ENCODE measurements at places on chromosomes 5 and 9.

- no peak for DNase-seq
Measured at GRCh38 chr5:172855597-172856292, 21.7 kb downstream of the ERGIC1 start.

GRCh38 chr9:88742483-88742882 is 207.5 kb downstream of the NXNL2 start:
- no peak for DNase-seq

DNA sequence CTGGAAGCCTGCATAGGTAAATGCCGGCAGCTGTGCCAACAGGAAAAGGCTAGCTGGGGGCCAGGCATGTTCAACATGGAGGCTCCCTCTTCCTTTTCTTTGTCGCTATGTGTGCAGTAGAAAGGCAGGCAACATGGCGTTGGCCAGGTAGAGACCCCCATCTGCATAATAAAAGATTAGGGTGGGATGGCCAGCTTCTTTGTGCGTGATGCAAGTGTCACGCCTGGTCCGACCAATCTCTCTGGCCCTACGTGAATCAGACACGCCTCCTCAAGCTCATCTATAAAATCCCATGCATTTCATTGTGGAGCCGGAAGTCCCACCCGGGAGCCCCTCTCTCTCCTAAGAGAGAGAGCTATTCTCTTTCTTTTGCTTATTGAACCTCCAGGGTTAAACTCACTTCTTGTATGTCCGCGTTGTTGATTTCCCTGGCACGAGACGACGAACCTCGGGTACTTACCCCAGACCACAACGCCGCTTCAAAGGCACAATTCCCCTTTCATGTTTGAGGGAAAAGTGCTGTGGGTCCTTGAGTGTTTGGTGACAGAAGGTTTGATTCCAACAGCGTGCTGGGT is 25.0 kb upstream of the C5orf47 start:
- DNase-seq = no peak

GRCh38 chr9:80156756-80157472 is 585.1 kb downstream of the TLE4 start:
- DNase-seq = no peak

DNA sequence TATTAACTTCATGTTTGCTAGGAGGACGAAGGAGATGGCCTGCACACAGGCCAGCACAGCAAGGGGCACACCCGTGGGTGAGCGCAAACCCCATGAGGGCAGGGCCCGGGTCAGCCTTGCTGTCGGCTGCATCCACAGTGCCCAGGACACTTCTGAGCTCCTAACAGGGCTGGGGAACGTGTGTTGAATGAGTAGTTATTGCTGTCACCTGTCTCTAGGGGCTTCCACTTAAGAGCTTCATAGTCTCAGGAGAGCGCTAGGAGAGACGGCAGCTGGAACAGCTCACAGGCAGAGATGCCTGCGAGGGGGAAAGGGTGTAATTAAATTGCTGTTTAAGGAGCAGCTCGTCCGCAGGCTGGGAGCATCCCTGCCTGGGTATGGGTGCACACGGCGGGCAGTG is 91.4 kb upstream of the NEURL1B start:
- no peak for DNase-seq

- no peak for DNase-seq
Measured at GRCh38 chr9:131238402-131239021, 37.8 kb downstream of the FAM78A start.

DNA sequence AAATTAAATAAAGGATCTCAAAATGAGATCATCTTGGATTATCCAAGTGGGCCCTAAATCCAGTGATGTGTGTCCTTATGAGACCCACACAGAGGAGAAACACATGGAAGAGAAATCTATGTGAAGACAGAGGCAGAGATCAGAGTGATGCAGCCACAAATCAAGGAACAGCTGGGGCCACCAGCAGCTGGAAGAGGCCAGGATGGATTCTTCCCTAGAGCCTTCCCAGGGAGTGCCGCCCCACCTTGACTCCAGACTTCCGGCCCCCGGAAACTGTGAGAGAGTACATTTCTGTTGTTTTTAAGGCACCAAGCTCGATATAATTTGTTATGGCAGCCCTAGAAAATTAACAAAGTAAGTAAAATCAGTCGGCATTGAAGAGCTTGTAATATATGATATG is 286.9 kb downstream of the FBXL7 start:
- no peak for DNase-seq

- no peak for DNase-seq
Measured at GRCh38 chr5:107555425-107556090, 115.2 kb downstream of the EFNA5 start.

- DNase-seq = no peak
Measured at GRCh38 chr5:33272288-33272687, 168.5 kb upstream of the TARS1 start.

DNA sequence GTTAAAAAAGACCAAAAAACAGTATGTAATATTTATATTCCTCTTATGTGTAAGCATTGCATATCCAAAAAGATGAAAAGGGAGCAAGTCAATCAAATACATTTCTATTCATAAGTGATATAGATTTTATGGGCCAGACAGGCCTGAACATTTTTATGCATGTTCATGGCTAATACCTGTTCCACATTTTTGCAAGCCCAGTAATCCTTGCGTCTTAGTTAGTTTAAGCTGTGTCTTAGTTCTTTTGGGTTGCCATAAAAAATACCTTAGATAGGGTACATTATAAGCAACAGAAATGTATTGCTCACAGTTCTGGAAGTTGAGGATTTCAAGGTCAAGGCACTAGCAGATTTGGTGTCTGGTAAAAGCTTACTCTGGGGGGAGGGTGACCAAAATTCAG is 342.1 kb downstream of the TAF11L14 start:
- DNase-seq = no peak

- DNase-seq = no peak
Measured at GRCh38 chr5:109412981-109413402, 3.2 kb upstream of the PJA2 start.

- no peak for DNase-seq
Measured at GRCh38 chr9:109108318-109108717, 11.4 kb downstream of the TMEM245 start.

- DNase-seq = no peak
Measured at GRCh38 chr5:140312067-140312790, 9.3 kb upstream of the PFDN1 start.

- no peak for DNase-seq
Measured at GRCh38 chr9:35385042-35385441, 104.9 kb upstream of the RUSC2 start.

DNA sequence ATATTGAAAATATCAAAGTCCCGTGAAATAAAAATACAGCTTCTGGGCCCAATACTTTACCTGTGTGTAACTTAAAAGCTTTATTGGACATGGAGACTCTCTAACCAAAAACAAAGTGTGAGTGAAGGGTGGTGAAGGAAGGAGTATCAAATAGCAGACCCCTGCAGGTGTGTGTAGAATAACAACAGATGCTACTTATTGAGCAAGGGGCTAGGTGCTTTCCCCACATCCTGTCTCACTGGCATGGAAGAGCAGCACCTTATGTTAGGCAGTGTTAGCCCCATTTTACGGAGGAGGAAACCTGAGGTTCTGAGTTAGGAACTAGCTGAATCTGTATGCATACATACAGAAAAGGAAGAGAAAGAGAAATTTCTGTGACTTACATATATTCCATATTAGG is 21.8 kb downstream of the SLIT3 start:
- no peak for DNase-seq

- DNase-seq = no peak
Measured at GRCh38 chr9:12923468-12924009, 148.7 kb downstream of the LURAP1L start.

GRCh38 chr5:157540124-157540523 is 35.5 kb downstream of the ADAM19 start:
- no peak for DNase-seq

GRCh38 chr5:4665911-4666310 is 474.2 kb upstream of the ADAMTS16 start:
- no peak for DNase-seq

- no peak for DNase-seq
Measured at GRCh38 chr5:141529873-141530272, 41.0 kb downstream of the PCDHGC5 start.

- no peak for DNase-seq
Measured at GRCh38 chr9:32627394-32627954, 8.0 kb downstream of the TAF1L start.

GRCh38 chr9:34010979-34011378 is 37.7 kb downstream of the UBAP2 start:
- no peak for DNase-seq

- DNase-seq = no peak
Measured at GRCh38 chr9:92528522-92528849, 7.3 kb downstream of the ECM2 start.

- no peak for DNase-seq
Measured at GRCh38 chr5:43623048-43623680, 20.2 kb downstream of the NNT start.

- DNase-seq = no peak
Measured at GRCh38 chr9:110058304-110058953, 149.5 kb downstream of the C9orf152 start.

GRCh38 chr9:85445887-85446286 is 295.9 kb downstream of the AGTPBP1 start:
- no peak for DNase-seq

DNA sequence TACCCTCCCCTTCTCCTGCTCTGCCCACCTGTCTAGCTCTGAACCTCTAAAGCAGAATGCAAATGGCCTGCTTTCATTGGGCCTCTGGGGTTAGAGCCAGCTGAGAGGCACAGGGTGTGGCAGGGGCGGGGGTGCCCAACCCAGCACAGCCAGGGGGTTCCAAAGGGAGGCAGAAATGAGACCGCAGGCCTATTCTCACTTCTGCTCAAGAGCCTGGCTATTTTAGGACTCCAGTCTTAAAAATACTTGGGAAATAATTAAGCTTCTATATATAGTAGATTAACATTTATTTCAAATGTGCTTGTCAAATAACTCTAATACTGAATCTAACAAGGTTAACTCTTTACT is 5.7 kb downstream of the QSOX2 start:
- DNase-seq = no peak

DNA sequence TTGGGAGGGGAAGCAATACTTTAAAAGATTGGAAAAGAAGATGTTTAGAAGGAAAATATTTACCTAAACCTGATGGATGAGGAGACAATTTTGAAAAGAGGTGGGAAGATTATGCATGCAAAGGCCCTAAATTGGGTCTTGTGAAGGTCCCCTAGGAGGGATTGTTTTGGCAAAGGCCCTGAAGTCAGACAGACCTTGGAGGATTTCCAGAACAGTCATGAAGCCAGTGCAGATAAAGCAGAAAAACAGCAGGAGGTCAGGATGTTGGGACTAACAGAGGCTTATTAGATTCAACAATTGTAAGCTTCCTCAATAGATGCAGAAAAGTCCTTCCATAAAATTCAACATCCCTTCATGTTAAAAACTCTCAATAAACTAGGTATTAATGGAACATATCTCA is 361.0 kb upstream of the CDH6 start:
- DNase-seq = no peak

- no peak for DNase-seq
Measured at GRCh38 chr9:126720036-126720435, 84.8 kb upstream of the ZBTB43 start.

GRCh38 chr5:58188262-58188651 is 271.6 kb downstream of the PLK2 start:
- DNase-seq = no peak

- no peak for DNase-seq
Measured at GRCh38 chr9:21016701-21017491, 14.5 kb downstream of the HACD4 start.

GRCh38 chr9:3520564-3520963 is 5.2 kb downstream of the RFX3 start:
- no peak for DNase-seq

DNA sequence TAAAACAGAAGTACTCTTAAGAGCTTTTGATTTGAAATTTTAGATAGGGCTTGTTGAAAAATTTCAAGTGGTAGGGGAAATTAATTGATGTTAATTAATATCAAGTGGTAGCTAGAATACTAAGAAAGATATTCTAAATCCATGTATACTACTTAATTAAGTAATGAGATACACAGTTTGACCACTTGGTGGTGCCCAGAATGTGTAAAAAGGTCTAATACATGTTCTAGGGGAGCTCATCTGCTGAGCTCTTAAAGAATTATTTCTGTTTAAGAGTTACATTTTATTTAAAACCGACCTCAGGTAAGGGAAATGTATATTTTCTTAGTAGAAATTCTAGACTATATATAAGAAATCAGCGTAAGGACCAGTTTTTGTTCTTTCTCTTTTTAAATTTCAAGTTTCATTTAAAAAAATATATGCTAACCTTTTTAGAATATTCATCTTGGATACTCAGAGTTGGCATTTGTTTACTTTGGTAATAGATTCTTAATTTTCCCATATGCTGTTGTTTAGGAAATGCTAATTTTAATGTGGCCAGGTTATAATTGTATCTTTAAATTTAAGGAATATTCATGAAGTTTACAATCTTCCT is 61.5 kb downstream of the LNPEP start:
- DNase-seq = no peak

- DNase-seq = no peak
Measured at GRCh38 chr9:18396102-18396728, 77.7 kb upstream of the ADAMTSL1 start.

GRCh38 chr9:7858166-7858565 is 58.6 kb upstream of the DMAC1 start:
- no peak for DNase-seq

DNA sequence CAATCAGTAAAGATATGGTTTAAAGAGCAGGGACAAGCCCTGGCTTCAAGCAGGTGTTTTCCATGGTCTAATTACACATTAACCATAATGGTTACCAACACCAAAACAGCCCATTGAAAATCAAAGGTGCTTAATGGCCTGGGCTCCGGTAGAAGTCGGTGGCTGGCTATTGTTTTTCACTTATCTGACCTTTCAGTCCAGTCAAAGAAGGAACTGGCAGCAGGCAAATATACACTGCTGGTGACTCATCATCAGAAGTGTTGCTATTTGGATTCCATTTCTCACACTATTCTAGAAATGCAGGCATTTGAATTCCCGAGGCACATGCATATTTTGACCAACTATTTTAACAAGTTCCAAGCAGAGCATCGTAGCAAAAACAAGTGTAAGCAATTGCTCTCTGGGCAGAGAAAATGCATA is 26.3 kb upstream of the GABRP start:
- DNase-seq = no peak

DNA sequence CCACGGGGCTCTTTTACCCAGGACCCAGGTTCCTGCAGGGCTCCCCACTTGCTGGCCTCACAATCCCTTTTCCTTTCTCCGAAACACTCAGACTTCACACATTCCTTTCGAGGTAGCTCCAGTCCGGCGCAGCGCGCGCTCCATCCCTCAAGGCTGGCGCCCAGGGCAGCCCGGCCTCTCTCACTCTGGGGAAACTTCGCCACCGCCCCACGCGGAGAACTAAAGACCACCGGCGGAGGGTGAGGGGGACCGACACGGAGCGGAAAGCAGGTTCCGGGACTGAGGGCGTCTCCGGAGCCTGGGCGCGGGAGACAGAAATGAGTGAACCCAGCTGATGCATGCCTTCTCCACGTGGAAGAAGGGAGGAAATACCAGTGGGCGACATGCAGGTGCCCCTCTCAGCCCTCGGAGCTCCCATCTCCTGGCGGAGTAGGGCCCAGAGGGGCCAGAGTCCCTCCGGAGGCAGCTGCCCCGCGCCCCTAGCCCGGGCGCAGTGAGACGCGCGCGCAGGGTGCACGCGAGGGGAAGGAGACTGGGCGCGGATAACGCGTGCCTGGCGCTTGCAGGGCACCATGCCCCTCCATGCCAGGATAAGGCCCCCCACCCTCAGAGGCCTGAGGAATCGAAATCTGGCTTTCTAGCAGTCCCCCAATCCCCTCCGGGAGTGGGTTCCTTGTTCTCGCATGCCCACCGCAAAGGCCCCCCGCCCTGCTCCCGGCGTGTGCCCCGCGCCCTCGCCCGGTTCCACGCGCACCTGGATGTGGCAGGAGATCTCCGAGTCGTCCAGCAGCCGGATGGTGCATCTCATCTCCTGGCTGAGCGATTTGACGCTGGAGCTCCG is 650 bp downstream of the FRMD3 start:
- no peak for DNase-seq

GRCh38 chr5:104987074-104987473 is 1424.5 kb upstream of the NUDT12 start:
- DNase-seq = no peak

Measured in stimulated activated effector memory CD8-positive, alpha-beta T cell treated with anti-CD3 and anti-CD28 coated beads, Interleukin-12 subunit alpha, Interleukin-12 subunit beta, amount 100 ng/mL, for 72 hours (primary cell).